ENCODE measurements at places on chromosomes 4 and X.

- DNase-seq, result no peak
Measured at GRCh38 chrX:10254739-10255138, 98.0 kb downstream of the CLCN4 start.

GRCh38 chr4:189504220-189504619, 436.5 kb upstream of the FRG1 start:
- DNase-seq, result no peak

GRCh38 chr4:152485726-152486276, 50.1 kb downstream of the FBXW7 start:
- peak; percentile 56 for DNase-seq

GRCh38 chr4:148618856-148619255, 176.6 kb upstream of the NR3C2 start:
- DNase-seq, result no peak

DNA sequence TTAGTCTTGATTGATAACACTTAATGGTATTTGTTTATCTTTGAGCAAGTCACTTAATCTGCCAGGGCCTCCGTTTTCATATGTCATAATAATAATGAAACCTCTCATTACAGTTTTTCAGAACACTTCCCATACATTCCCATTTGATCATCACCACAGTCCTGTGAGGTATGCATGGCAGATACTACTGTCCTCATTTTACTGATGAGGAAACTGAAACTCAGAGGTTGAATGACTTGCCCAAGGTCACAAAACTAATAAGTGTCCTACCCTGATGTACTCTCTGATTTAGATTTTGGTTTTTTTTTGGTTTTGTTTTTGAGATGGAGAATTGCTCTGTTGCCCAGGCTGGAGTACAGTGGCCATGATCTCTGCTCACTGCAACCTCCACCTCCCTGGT, 25.7 kb downstream of the ZFX start:
- no peak for DNase-seq

GRCh38 chr4:3720466-3720865, 45.7 kb upstream of the ADRA2C start:
- no peak for DNase-seq

GRCh38 chrX:46967547-46967946, 55.3 kb downstream of the JADE3 start:
- no peak for DNase-seq

- DNase-seq, result no peak
Measured at GRCh38 chr4:123526511-123526910, 129.9 kb downstream of the SPRY1 start.

DNA sequence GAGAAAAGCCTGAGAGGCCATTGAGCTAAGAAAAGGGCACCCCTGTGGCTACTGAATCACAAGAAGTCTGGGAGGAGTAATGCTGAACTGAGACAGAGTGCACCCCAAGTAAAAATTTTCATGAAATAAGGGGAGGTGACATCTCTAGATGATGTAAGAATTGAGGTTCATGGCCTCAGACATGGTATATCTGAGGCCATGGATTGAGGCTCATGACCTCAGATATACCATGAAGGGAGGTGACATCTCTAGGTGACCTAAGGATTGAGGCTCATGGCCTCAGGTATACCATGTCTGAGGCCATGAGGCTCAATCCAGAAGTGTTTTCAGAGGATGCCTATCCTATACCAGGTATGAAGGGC, 560.9 kb downstream of the INPP4B start:
- DNase-seq, result no peak

DNA sequence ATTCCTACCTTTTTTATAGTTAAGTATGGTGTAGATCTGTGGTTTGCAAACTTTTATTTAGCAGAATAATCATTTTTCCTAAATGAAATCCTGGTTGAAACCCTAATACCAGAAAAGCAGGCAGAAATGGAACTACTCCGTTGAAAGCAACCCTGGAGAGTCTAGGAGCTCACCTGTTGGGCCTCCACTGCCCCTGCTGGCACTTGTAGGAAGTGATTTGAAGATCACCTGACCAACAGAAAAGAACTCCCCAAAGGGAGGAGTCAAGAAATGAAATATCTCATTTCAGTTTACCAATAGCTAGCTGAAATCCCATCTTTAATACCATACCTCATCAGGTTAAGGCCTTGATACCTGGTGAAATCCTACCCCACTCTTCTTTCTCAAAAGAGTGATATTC, 277.1 kb downstream of the KLHL13 start:
- DNase-seq, result no peak

- no peak for DNase-seq
Measured at GRCh38 chrX:50448565-50448964, 22.1 kb downstream of the DGKK start.

DNA sequence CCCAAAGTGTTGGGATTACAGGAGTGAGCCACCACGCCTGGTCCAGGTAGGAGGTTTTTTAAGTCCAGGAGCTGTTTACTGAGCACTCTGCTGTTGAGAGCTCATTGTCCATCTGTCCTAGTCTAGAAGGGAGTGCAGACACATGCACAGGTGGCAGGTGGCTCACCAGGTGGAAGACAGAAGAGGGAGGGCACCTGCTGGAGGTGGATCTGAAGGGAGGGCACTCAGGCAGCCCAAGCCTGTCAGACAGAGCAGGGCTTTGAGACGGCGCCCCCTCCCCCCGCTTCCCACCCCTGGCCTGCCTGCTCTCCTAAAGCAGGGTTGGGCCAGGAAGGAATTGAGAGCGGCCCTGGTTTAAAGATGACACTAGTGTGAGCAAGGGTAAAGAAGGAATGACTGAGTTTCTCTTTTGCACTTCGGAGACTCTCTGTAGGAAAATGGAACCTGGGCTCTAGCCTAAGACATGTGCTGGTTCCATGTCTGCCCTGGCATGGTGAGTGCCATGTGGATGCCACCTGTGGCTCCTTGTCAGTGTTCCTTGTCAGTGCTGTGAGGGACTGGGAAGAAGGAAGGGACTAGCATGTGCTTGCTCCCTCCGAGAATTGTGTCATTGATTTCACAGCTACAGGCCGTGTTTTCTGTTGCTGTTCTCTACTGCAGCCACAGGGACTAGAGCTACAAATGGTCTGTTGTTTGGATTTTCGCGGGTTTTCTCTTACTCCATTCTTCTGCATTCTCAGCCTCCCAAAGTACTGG, 108.6 kb downstream of the TNIP2 start:
- DNase-seq, result no peak

GRCh38 chr4:75637176-75637575, 6.8 kb upstream of the CDKL2 start:
- DNase-seq, result peak; percentile 44

- DNase-seq, result no peak
Measured at GRCh38 chr4:136203199-136203598, 1329.1 kb downstream of the PCDH18 start.

GRCh38 chr4:11791797-11792196, 363.1 kb upstream of the HS3ST1 start:
- DNase-seq, result no peak

DNA sequence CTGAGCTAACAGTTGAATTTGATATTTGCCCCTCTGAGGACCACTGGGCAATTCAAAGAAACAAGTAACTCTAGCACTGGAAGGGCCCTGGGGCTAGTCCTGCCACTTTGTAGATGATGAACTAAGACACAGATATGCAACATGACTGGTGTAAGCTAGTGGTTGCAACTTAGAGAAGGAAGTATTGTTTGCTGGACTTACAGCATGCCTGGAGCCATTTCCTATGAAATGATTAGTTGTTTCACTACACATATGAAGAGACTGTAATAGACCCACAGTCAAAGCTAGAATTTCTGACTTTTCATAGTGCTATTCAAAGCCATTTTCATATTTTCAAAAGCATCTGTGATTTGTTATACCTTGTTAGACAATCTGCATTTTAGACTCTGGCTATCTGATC, 96.2 kb downstream of the TSPAN7 start:
- DNase-seq, result no peak

DNA sequence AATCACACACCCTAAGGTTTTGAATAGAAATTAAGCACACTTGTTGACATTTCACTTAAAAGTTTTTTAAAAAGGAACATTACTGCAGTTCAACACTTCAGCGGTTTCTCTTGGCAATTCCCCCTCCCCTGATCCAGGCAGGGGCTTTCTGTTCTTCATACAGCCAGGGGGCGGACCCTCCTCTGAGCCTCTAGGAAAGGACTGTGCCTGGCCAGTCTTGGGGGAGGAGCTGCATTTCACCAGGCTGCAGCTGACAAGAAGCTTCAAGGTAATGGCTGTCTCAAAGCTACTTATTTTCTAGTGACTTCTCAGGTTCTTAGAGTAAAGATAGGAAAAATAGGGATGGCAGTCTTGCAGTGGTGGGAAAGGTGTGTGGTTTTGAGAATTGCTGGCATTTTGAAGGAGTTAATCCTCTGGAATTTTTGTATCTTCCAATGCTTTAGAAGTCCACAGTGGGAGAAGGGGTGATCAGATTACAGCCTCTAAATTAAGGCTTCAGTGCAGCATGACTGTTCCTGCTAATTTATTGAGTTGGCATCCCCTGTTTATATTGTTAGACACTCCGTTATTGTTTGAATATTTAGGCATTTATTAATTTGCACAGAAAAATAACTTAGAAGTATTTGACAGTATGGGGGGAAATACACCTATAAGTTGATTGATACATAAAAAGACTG, 33.5 kb downstream of the PWWP3B start:
- DNase-seq, result no peak

GRCh38 chrX:34300871-34301270, 168.8 kb upstream of the FAM47A start:
- DNase-seq, result no peak

DNA sequence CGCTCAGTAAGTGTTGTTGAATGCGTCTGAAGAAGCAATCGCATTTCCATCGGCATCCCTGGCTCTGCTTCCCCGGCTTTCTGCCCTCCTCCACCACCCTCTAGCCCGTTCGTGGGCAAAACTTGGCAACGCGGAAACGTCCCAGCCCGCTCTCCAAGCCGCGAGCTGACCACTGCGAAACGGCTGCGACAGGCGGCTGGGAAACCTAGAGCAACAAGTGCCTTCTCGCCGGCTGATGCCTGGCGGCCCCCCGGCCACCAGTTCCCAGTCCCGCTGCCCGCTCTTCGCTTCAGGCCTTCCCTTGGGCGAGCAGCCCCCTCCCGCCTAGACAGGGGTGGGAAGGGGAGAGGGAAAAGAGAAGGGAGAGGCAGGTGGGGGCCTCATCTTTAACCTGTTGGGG, 837 bp downstream of the CITED1 start:
- DNase-seq, result no peak

- DNase-seq, result no peak
Measured at GRCh38 chr4:102935716-102936115, 66.9 kb downstream of the CISD2 start.

DNA sequence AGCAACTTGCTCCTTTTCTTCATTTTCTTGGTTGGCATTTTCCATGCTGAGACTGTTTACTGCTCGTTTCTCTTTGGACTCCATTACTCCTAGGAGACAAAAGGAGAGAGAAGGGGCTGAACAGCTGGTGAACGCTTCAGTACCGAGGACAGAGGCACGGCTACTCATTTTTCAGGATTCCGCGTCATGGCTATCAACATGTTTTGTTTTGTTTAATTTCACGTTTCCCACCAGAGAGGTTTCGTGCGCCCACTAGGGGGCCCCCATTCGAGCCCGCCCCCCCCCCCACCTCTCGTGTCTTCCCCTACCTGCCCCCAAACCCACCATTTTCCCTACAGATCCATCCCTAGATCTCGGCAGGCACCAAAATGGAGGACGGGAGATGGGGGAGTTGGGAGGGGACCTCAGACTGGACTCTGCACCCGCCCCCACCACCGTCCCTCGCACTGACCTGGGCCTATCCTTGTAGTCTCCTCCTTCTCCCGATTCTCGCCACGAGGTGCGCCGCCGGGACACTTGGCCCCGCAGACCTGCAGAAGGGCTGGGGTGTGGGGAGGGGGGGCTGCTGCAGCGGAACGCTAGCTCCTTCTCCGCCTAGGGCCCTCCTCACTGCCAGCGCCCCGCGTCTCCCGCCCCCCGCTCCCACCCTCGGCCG, 653 bp downstream of the BEX1 start:
- DNase-seq, result no peak

DNA sequence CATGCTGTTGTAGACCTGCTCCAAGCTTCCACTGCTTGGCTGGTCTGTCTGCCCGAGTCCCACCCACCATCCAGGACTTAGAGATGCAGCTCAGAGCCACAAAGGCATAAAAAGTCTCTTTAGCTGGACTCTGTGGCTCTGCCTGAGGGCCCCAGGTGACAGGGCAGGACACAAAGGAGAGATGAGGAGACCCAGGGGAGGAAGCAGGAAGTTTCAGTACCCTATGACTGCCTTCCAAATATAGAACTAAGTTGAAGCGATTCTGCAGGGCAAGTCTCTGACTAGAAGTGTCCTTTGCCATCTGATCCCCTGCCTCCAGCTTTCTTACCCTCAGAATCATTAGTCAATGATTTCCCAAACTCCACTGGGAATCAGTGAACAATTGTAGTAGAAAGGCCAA, 11.2 kb upstream of the CXCR3 start:
- DNase-seq, result no peak

GRCh38 chrX:65688403-65688871, 21.0 kb downstream of the MSN start:
- DNase-seq, result no peak

DNA sequence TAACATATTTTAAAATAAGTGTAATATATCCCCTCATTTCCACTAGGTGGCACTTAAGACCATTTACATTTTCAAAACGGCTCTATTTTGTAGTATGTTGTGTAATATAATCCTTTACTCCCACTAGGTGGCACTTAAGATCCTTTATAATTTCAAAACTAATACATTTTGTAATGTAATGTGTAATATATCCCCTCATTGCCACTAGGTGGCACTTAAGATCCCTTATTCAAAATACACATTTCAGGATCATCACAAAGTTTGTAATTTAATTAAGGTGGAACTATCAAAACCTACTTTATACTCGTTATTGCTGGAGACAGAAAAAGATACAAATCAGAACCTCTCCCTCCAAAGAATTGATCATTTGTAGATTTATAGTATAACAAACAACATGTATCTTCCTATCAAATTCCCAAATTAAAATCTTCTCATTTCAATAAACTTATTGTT, 132.5 kb downstream of the ARHGAP6 start:
- peak; percentile 33 for DNase-seq

DNA sequence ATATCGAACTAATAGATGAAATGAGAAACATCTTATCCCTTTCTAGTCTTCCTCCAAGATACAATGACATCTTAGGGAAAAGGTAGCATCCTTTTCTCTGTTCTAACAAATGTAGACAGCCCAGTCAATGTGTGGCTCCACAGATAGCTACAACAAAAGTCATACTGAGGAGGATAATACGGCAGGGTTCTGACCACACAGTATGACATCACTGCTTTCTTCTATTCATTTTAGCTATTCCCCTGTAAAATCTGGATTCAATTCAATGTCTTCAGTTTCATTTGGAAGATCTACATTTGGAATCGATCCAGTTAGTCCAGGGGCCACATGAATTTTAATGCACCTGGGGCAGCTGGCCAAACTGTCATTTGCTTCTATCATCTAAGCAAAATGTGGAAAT, 51.4 kb downstream of the ENOX2 start:
- no peak for DNase-seq

GRCh38 chr4:139969635-139970266, 184.2 kb downstream of the MAML3 start:
- no peak for DNase-seq

Data from AG04449 (cell line).